ENCODE measurements at places on chromosomes 3 and 15. TPM values are rescaled to one million over a fixed set of nuclear protein-coding genes. Genes with fewer than 3 reads are reported as not detected.

Gene EIF4E3
- 1.5 TPM for total RNA-seq

Gene HYAL3
- total RNA-seq = 6.6 TPM

- H3K4me1 ChIP-seq = peaks cover 2% of the 10 kb centered on the region
- H3K27ac ChIP-seq = no peak overlapping the region
- H3K27me3 ChIP-seq = no peaks in the 10 kb centered on the region
- no peak overlapping the region for H3K4me3 ChIP-seq
- DNase-seq = no peak
- H3K36me3 ChIP-seq = no peaks in the 10 kb centered on the region
Measured at GRCh38 chr15:56495053-56495452, 30.1 kb upstream of the MNS1 start.

Gene GOLGA8K
- 0.09 TPM for total RNA-seq

GRCh38 chr15:63344731-63345390, 36.8 kb downstream of the CA12 start:
- peaks cover 10% of the 10 kb centered on the region for H3K4me1 ChIP-seq
- H3K27me3 ChIP-seq = no peaks in the 10 kb centered on the region
- H3K36me3 ChIP-seq = no peaks in the 10 kb centered on the region
- no peak overlapping the region for H3K4me3 ChIP-seq
- H3K27ac ChIP-seq = no peak overlapping the region

GRCh38 chr3:176087066-176087697, 1110.1 kb downstream of the TBL1XR1 start:
- H3K4me1 ChIP-seq = no peaks in the 10 kb centered on the region
- no peak overlapping the region for H3K27ac ChIP-seq
- no peak for DNase-seq
- no peaks in the 10 kb centered on the region for H3K27me3 ChIP-seq
- no peak overlapping the region for H3K4me3 ChIP-seq

DNA sequence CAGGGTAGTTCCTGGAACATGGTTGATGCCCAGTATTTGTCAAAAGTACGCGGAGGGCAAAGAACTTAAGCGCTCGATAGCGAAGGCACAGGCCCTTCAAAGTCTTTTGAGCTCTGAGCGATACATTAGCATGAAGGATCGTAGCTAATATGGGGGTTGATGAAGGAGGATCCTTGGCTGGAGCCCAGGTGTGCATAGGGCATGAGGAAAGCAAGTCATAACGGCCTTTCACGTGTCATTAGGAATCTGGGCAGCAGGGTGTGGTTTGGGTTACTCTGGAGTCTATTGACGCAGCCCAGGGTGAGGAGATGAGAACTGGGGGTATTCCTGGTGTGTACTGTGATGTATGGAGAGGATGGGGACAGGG, 31.7 kb downstream of the SPINK8 start:
- peaks cover 2% of the 10 kb centered on the region for H3K36me3 ChIP-seq
- H3K27me3 ChIP-seq = no peaks in the 10 kb centered on the region
- H3K4me3 ChIP-seq = peak overlapping the region; percentile 91
- no peak for DNase-seq

DNA sequence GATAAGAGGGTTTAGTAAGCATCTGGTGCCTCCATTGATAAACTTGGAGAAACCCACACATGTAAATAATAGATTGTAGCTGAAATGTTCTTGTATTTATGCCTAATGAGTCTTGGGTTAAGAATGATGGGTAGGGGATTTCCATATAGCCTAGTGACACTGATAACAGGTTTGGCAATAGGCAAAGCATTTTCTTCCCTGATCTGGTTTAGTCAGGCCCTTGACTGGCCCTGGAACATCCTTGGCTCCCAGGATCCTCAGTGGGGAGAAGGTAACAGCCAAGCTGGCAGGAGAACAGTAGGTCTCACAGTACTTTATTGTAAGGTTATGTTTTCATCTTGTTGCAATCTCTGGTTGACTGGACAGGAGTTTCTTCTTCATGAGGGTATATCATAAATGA, 228.4 kb downstream of the DIPK2A start:
- no peaks in the 10 kb centered on the region for H3K36me3 ChIP-seq
- H3K4me1 ChIP-seq = no peaks in the 10 kb centered on the region
- H3K4me3 ChIP-seq = no peak overlapping the region
- H3K27ac ChIP-seq = no peak overlapping the region
- no peak for DNase-seq
- H3K27me3 ChIP-seq = no peaks in the 10 kb centered on the region

DNA sequence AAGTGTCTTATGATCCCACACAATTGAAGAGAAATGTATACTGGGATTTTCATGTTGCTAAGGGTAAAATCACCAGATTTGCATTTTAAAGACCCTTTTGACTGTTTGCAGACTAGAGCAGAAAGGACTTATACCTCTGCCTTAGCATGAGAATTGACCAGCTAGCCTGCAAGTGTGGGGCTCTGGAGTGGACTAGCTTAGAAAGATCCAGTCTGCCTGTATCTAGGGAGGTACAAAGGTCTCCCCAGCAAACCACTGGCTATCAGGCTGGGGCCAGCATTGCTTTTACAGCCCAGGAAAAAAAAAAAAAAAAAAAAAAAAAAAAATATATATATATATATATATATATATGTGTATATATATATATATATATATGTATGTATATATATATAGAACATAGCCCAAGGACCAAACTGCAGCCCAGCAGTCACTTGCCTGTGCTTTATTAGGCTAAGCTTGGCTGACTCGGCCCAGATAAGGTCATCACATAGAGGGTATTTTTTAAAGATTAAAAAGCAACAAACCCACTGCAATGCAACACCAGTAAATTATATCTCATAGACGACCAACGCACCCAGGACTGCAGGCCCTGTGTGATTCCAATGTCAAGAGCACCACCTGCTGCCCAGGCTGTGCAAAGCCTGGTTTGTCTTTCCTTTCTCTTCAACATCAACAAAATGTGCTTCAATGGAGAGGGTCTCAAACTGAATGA, 63.7 kb downstream of the DCLK3 start:
- no peaks in the 10 kb centered on the region for H3K36me3 ChIP-seq
- H3K27ac ChIP-seq = no peak overlapping the region
- no peaks in the 10 kb centered on the region for H3K4me1 ChIP-seq
- no peaks in the 10 kb centered on the region for H3K27me3 ChIP-seq
- H3K4me3 ChIP-seq = no peak overlapping the region
- DNase-seq = no peak

DNA sequence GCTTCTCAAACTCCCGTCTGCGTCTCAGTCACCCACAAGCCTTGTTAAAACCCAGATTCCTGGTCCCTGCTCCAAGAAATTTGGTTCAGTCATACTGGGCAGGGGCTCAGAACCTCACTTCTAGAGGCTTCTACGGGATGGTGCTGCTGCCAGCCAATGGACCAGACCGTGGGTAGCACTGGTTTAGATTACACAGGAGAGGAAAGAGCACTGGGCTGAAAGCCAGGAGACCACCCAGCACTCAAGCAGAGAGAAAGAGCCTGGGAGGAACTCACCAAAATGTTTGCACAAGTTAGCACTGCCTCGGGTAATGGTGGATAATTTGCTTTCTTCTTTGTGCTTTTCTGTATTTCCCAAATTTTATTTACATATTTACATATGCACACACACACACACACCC, 46.9 kb upstream of the MUC13 start:
- no peak for DNase-seq
- no peaks in the 10 kb centered on the region for H3K4me1 ChIP-seq
- no peak overlapping the region for H3K27ac ChIP-seq

Gene KCTD6
- total RNA-seq = 10.7 TPM

GRCh38 chr3:69178082-69178481, 55.7 kb upstream of the LMOD3 start:
- no peak for DNase-seq
- H3K27ac ChIP-seq = peak overlapping the region; percentile 88
- no peak overlapping the region for H3K4me3 ChIP-seq

Gene MAGEF1
- total RNA-seq = 14.7 TPM

Gene EHD4
- 5.1 TPM for total RNA-seq

- H3K36me3 ChIP-seq = no peaks in the 10 kb centered on the region
- H3K4me3 ChIP-seq = peak within 1 kb of the TSS; percentile 25
- peaks cover 4% of the 10 kb centered on the region for H3K27me3 ChIP-seq
- DNase-seq = peak; percentile 37
- peaks cover 26% of the 10 kb centered on the region for H3K4me1 ChIP-seq
Measured at GRCh38 chr3:3799173-3800079, at the start of gene LRRN1. Gene LRRN1 (plus strand): TSS chr3:3799431. CDS start chr3:3844642, 45,211 bp downstream.

GRCh38 chr3:114566767-114567166, 272.9 kb downstream of the TIGIT start:
- H3K27ac ChIP-seq = no peak overlapping the region
- no peak for DNase-seq
- H3K27me3 ChIP-seq = no peaks in the 10 kb centered on the region

GRCh38 chr15:26771578-26772153, 1.2 kb downstream of the GABRB3 start:
- peaks cover 9% of the 10 kb centered on the region for H3K4me1 ChIP-seq
- H3K36me3 ChIP-seq = no peaks in the 10 kb centered on the region
- no peak overlapping the region for H3K4me3 ChIP-seq
- H3K27ac ChIP-seq = no peak overlapping the region
- no peaks in the 10 kb centered on the region for H3K27me3 ChIP-seq

Gene ZBTB20
- total RNA-seq = 83.2 TPM

GRCh38 chr3:80997622-80998021, 763.8 kb downstream of the GBE1 start:
- no peak for DNase-seq
- no peaks in the 10 kb centered on the region for H3K36me3 ChIP-seq
- no peaks in the 10 kb centered on the region for H3K27me3 ChIP-seq
- H3K27ac ChIP-seq = no peak overlapping the region
- peaks cover 41% of the 10 kb centered on the region for H3K4me1 ChIP-seq

DNA sequence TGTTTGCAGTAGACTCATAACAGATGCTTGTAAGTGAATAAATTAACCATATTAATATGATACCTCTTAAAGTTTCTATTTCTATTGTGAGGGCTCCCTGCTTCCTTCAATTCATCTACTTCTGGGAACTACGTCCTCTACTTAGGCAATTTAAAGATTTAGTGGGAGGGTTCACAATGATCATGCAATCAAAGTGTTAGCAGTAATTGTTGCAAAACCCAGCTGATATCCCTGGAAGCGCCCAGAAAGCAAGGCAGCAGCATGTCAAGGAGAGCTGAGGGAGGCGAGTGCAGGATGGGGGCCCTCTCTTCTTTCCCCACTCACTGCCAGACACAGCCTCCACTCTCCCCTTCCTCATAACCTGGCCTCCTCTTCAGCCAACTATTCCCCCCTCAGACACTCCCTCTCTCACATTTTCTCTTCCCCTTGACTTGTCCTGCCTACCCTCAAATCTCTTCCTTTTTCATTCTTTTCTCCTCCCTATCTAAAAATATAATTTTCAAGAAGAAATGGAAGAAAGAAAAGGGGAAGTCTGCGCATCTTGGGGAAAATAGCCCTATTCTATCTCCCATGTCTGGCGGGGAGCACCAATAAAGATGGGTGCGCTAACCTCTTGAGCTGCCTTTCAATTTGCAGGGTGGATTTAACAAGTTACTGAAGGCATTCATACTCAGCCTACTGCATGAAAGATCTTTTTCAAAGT, 6.6 kb downstream of the TMEM212 start:
- H3K27me3 ChIP-seq = no peaks in the 10 kb centered on the region
- no peak overlapping the region for H3K4me3 ChIP-seq
- no peaks in the 10 kb centered on the region for H3K36me3 ChIP-seq
- no peak for DNase-seq

DNA sequence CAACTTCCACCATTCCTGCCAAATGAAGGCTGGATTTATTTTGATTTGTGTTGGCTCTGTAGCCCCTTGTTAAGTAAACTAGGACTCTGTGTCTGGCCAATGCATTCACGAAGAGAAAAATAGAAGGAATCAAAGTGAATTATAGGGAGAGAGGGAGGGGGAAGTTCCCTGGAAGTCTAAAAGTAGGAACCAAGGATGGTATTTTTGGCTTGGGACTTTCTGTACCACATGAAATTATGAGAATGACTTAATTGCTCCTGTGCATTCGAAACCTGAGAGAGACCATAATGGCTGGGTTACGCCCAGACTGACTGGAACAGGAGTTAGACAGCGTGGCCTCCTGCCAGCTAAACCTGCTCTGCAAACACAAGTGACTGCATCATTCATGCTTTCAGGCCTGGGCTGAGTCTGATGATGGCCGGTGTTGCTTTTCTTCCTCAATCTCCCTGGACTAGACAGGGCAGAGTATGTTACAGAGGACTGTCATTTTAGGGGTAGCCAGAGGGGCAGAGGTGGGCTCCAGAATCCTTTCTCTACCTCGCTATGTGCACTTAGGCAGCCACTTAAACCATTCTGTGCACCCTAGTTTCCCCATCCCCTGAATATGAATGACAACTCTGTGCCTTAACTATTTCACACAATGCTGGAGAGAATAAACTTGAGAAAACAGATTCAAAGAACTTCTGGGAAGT, 58.9 kb downstream of the MYO1E start:
- peak; percentile 38 for DNase-seq
- peaks cover 20% of the 10 kb centered on the region for H3K4me1 ChIP-seq
- no peaks in the 10 kb centered on the region for H3K36me3 ChIP-seq

Gene MYO5C
- 2.6 TPM for total RNA-seq

DNA sequence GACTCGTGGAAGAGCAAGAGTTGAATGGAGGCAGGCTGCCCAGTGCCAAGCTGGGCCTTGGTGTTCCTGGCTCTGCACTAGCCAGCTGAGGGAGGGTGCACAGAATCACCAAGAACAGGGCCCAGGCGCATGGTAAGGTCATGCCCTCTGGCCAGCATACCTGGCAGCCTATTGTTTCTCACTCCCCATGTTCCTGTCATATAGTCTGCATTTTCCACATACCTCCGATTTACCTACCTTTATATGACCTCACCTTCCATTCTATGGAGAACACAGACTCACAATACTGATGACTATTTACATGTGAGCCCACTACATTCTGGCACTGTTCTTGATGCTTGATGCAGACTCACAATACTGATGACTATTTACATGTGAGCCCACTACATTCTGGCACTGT, 5.4 kb downstream of the CLEC3B start:
- H3K4me3 ChIP-seq = no peak overlapping the region
- H3K27ac ChIP-seq = no peak overlapping the region
- H3K4me1 ChIP-seq = peaks cover 2% of the 10 kb centered on the region
- DNase-seq = no peak

Gene CFAP92
- 0.25 TPM for total RNA-seq

DNA sequence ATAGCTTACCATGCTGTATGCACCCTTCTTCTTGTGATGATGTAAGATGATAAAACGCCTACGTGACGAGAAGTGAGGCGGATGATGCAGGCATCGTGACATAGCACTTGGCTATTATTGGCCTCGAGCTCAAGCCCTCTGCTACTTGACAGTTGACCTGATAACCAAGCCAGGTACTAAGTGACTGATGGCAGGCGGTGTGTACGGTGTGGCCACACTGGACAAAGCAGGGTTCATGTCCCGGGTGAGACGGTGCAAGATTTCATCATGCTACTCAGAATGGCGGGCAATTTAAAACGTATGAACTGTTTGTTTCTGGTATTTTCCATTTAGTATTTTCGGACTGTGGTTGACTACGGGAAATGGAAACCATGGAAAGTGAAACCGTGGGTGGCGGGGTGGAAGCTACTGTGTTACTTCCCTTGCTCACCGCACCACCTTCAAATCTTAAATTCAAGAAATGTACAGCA, 57.7 kb downstream of the SLC12A8 start:
- H3K4me1 ChIP-seq = no peaks in the 10 kb centered on the region
- no peaks in the 10 kb centered on the region for H3K27me3 ChIP-seq
- DNase-seq = no peak

- no peak overlapping the region for H3K27ac ChIP-seq
- no peaks in the 10 kb centered on the region for H3K4me1 ChIP-seq
- DNase-seq = no peak
- no peaks in the 10 kb centered on the region for H3K27me3 ChIP-seq
Measured at GRCh38 chr3:43966126-43966525, 275.4 kb downstream of the ABHD5 start.
